ENCODE measurements at places on chromosomes 4 and X.

- DNase-seq = peak; percentile 13
Observed at GRCh38 chr4:10083331-10083771, 33.2 kb downstream of the WDR1 start.

DNA sequence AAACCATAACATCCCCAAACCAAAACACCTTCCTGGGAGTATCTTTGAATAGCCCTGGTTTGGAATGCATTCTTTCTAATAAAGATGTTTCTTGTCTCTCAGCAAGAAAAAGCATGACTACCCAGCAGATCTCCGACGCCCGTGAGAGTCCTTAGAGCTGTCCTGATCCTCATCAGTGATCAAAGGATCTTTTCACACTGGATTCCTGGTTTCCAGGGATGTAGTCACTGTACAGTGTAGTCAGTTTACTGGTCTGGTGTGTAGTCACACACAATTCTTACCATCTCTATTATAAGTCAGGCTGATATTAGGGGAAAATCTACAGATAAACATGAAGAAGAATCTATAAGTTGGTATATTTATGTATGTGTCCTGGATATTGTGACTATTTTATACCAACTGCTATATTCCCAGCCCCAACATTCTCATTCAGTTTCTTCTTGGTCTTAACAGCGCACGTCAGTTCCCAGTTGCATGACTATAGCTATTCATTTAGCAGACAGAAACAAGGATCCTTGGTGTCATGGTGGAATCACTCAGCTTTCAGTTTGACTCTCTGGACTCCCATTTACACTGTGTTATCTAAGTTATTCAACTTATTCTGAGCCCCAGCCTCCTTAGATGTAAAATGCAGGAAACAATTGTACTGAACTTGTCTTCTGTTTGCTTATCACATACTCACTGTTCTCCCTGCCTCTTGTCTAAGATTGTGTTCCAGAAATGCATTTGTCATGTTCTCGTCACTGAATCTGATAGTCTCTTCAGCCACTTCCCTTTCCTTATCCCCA lies 68.3 kb downstream of the SLIT2 start:
- no peak for DNase-seq

DNA sequence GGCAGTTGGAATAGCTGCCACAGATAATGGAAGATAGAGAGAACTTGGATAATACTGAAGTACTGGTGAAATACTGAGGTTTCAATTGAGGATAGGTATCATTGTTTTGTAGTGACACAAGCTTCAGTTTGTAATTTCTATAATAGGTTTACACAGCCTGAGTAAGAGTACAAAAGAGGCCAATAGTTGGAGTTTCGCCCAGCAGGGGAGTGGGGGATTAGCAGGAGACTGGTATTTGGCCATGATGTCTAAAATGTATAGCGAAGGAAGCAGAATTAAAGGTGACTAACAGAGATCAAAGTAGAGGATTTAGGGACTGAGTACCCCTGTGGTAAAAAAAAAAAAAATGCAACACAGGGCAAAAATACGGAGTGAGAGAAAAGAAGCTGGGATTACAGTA lies 129.5 kb downstream of the KCTD8 start:
- no peak for DNase-seq

DNA sequence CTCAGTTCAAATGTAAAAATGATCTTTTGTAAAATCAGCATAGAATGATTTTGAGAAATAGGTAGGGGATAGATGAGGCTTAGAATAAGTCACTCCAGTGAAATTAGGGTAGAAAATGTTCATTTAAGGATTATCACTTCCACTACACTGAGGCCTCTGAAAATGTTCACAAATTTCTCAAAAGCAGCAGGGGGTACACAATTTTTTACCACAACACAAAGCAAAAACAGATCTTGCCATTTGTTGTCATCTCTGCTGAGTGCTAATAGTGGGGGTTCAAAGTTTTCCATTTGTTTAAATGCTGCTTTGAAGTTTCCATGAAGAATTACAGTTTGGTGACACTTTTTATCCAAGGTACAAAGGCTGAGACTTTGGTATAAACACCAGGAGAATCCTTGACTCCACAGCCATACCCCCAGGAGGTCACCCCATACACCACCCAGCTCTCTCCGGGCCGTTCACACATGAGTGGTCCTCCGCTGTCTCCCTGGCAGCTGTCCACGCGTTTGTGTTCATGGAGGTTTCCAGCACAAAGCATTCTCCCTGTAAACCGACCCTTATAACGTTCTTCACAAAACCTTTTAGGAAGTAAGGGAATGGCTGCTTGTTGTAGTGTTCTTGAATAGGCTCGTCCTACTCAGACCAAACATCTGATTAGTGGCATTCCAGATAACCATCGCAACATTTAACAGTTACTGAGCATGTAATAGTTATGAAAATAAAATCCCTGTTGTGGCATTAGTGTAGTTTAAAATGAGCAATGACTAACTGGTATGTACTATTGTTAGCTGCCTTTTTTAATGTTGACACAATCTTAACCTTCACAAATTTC lies 71.0 kb downstream of the PRSS12 start:
- DNase-seq = no peak

- DNase-seq = no peak
Observed at GRCh38 chrX:98380556-98380955, 1496.8 kb downstream of the RPA4 start.

DNA sequence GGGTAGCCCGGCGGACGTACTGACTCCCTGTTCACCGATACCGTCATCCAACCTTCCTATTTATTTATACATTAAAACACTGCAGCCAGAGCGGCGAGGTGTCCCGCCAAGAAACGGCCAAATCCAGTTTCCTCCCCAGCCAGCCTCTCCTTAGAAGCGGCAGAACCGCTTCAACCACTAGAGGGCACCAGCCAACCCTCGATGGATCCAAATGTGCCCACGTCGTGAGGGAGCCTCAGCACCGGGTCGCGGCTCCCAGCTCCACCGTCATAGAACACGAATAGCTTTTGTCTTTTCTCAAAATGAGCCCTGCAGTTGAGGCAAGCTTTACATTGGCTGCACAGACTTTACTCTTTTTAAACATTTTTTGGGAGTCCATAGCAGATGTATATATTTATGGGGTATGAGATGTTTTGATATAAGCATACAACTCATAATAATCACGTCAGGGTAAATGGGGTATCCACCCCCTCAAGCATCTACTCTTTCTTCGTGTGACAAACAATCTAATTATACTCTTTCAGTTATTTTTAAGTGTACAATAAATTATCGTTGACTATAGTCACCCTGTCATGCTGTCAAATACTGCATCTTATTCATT lies 13.0 kb upstream of the HELT start:
- peak; percentile 76 for DNase-seq

DNA sequence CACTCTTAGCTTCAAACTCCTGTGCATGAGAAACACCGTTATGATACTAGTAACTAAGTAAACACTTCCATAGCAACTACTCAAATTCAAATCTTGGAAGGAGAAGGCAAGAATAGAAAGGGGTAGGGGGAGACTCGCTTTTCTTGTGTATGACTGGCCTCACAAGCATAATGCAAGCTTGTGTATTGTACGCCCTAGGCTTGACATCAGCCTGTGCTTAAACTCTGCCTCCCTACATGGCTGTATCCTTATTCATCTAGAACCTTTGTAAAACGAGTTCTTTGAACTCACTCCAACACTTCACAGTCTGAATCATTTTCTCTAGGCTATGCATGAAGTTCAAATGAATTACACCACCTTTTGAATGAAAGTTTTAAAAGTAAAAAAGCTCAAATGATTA lies 1071.2 kb upstream of the ADGRL3 start:
- DNase-seq = no peak

DNA sequence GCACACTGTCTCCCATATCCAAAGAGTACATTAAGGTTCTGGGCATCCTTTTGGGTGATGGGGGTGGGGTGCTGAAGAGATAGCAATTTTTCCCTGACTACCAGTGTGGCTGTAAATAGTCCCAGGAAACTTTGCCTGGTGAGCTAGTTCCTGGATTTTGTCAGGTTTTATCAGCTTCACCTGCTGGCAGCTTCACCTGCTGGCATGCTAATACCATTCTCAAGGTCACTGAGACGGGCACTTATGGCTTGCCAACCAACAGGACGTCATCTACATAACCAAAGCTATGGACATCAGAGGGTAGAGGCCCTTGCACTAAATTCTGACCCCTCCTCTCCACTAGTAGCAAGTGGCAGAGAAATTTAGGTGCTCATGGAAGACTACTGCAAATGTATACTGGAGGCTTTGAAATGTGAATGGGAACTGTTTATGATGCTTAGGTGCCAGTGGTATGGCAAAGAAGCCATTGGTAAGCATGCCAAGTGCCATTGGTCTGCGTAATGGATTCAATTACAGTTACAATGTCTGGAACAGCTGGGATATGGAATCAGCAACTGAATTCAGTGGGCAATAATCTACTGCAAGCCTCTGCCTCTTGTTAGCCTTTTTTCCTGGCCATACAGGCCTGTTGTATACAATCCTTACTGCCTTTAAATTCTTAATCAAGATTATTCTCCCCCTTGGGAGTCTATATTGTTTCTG lies 71.6 kb upstream of the SH3RF1 start:
- no peak for DNase-seq

DNA sequence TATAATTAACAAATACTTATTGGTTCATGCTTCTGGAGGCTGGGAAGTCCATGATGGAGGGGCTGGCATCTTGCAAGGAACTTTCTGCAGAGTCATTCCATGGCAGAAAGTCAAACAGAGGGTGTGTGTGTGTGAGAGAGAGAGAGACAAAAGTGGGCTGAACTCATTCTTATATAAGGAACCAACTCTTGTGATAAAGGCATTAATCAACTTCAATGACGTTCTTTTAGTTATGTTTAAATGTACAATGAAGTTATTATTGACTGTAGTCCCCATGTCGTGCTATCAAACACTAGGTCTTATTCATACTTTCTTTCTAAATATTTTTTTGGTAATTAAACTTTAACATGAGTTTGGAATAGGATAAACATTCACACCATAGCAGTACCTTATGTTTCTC lies 1408.8 kb downstream of the STIM2 start:
- no peak for DNase-seq

DNA sequence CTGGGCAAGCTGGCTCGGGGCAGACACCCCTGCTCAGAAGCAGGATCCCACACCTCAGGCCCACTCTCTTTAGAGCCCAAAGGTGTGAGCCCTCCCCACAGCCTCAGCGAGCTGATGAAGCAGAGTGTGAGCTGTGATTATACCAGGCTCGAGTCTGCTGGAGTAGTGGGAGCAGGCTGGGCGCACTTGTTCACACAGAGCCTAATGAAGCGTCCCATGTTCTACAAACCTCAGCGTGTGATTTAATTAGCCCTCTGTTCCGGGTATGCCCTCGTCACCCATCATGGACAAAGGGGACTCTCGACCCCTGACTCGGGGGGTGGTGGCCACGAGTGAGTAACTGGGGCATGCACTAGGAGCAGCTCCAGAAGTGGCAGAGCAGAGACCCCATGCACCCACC lies 62.3 kb downstream of the PPP2R2C start:
- no peak for DNase-seq

DNA sequence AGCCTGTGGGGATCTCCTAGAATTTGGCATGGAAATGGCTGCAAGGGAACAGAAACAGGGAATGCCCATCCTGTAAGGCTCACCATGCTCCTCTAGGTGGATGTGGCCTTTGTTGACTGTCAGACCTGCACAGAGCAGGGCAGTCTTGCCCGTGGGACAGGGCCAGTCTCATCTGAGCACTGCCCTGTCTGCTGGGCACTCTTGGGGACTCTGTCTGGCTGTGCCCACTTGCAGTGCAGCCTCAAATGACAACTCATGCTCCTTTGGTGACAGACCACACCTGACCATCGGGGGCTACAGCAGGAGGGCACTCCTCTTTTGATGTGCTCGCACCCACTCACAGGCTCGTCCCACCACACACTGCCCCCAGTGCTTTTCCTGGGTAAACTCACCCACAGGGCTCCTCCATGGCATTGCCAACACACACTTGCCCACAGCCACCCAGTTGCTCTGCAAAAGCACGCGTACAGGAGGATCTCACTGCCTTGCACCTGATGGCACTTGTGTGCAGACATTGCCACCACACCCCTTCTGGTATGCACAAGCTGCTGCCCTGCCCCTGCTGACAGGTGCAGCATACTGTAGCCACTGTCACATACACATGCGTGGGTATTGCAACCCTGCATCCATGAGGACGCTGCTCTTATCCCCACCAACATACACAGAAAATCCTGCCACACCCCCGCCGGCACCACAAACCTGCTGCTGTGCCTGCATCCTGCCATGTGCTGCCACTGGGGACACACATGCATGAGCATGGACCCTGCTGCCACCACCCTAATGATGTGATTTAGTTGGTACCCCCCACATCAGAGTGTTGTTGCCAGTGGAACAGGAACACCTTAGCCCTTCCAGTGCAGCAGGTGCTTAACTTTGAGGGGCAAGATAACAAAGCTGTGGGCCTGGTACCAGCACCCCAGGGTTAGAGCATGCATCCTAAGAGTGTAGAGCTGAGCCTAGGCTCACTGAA lies 100.1 kb upstream of the ARHGEF9 start:
- no peak for DNase-seq

- DNase-seq = no peak
Observed at GRCh38 chr4:159319027-159319426, 216.1 kb downstream of the RAPGEF2 start.

DNA sequence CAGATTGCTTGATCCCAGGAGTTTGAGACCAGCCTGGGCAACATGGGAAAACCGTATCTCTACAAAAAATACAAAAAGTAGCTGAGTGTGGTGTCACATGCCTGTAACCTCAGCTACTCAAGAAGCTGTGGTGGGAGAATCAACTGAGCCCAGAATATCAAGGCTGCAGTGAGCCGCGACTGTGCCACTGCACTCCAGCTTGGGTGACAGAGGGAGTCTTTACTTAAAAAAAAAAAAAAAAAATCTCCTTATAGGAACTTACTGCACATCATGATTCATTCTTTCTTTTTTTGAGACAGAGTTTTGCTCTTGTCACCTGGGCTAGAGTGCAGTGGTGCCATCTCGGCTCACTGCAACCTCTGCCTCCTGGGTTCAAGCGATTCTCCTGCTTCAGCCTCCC lies 24.3 kb downstream of the UPF3B start:
- DNase-seq = no peak

DNA sequence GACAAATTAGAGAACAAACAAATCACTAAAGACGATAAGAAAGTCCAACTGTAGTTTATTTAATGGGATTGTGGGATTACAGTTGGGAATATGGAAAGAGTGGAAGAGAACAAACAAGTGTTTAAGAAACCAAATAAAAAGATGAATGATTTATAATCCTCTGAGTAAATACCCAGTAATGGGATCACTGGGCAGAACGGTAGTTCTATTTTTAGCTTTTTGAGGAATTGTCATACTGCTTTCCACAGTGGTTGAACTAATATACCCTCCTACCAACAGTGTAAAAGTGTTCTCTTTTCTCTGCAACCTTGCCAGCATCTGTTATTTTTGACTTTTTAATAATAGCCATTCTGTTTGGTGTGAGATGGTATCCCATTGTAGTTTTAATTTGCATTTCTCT lies 15.0 kb downstream of the C4orf51 start:
- DNase-seq = no peak
